ENCODE measurements at places on chromosomes 1 and 21.
A peak's percentile ranks its signal among the peaks of the same experiment; 100 is the strongest.

DNA sequence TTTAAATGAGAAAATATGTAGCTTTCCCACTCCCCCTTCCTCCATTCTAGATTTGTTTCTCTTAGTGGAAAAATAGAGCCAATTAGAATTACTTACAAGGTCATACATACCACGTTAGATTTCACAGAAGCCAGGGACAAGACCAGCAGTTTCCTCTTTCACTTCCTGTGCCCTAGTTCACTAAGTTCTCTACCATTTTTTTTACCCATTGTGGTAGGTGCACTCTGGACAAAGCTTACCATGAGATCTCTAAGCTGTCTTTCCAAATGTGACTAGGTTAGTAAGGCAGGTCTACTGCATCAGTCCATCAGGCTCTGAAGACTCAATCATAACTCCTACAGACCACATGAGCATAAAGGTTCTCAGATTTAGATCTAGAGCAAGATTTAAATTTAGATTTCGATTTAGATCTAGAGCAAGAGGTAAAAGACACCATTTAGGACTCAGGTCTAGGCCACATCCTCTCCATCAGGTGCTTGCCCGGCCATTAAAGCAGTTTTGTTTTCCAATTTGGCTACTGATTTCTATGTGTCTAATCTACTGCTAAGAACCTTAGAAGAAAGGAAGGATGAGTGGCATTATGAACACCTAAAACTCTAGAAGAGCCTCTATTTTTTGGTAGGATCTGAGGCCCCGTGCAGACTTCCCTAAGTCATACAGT is 235.3 kb downstream of the FAF1 start:
- no peak for DNase-seq

DNA sequence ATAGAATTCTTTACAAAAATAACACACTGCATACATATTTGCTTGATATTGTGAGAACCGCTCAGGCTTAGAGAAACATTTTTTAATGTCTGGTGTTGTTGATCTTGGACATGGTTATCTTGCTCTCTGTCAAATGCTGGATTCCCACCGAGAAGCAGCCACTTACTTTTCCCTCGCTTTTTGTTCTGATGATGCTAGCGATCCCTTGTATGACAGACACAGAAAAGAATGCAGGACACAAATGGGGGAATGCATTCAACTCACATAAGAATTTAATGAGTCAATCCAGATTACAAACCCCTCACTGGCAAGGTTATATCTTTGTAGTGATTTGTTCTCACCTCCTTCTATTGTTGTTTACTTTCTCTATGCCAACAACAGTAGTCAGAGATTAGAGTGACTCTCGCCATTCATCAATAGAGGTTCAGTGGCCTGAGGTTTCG is 76.8 kb upstream of the AKT3 start:
- peak; percentile 94 for DNase-seq

DNA sequence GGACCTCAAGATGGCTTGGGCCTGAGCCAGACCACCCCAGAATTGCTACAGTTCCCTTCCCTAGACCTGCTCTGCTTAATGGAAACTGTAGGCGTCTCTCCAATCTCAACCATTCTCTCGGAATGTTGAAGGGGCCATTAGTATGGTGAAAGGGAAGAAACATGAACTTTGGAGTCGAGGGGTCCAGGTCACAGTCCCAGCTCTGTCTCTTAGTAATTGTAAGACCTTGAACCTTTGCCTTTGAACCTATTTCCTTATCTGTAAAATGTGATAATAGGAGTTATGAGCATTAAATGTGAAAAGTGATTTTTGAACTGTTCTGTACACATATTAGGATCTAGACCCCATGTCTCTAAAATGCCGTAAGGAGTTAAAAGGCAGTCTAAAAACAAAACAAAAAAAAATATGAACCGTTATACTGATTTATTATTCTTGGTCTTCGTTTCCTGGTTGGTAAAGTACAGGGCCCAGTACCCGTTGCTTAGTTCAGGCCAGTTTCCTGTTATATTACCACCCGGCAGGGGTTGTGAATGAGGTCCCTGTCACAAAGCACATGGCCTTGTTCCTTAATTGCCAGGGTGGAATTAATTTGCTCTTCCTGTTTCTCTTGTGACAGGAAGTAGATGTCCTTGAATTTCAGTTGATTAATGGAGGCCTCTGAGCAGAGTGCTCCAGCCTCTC is 42.3 kb downstream of the TCEANC2 start:
- DNase-seq = no peak

DNA sequence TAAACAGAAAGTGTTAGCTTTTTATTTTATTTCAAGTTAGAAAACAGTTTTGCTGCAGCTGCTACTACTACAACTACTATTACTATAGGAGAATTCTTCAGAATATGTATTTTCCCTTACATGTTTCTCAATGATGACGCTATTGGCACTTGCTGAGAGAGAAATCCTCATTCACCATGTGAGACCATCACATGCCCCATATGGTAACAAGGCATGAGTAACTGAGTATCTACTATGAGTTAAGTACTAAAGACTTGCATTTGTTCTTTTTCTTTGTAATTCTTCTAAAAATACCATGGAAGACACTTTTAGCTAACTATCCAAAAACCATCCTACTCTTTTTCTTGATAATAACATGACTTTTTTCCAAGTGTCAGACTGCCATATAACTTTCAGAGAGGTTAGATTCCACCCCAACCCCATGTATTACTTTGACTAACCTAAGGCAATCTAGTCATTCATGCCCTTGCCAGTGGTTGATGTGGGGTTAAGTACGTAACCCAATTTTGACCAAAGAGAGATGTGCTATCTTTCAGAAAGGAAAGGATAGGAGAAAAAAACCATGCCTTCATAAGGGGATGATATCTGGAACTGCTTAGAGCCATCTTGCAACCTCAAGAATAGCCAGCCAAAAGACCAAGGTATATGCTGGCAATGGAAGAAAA is 42.9 kb downstream of the COP1 start:
- no peak for DNase-seq

GRCh38 chr1:153359241-153359640 is 1.6 kb downstream of the S100A9 start:
- DNase-seq = no peak

DNA sequence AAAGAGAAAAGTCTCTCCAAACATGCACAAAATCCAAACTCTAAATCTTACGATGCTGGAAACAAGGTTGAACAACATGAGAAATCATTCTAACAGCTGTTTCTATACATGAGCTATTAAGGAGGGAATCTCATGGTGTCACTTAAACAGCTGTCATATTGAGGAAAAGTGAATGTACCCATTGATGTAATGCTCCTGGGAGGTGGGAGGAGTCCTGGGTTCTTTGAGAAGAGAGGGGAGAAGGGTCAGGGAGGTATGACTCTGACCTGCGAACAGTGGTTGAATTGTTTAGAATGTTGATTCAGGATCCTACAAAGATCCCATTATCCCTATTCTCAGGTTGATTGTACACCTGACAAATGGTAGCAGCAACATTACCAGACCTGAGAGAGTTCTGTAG is 49.3 kb downstream of the ZC3H11B start:
- no peak for DNase-seq

GRCh38 chr1:46605232-46605631 is 1.2 kb upstream of the MKNK1 start:
- no peak for DNase-seq

- peak; percentile 75 for DNase-seq
Measured at GRCh38 chr1:225464851-225465792, 37.3 kb upstream of the LBR start.

GRCh38 chr1:36846357-36846756 is 188.0 kb downstream of the GRIK3 start:
- DNase-seq = no peak

- DNase-seq = peak; percentile 61
Measured at GRCh38 chr1:71089536-71090270, 8.9 kb upstream of the ZRANB2 start.

DNA sequence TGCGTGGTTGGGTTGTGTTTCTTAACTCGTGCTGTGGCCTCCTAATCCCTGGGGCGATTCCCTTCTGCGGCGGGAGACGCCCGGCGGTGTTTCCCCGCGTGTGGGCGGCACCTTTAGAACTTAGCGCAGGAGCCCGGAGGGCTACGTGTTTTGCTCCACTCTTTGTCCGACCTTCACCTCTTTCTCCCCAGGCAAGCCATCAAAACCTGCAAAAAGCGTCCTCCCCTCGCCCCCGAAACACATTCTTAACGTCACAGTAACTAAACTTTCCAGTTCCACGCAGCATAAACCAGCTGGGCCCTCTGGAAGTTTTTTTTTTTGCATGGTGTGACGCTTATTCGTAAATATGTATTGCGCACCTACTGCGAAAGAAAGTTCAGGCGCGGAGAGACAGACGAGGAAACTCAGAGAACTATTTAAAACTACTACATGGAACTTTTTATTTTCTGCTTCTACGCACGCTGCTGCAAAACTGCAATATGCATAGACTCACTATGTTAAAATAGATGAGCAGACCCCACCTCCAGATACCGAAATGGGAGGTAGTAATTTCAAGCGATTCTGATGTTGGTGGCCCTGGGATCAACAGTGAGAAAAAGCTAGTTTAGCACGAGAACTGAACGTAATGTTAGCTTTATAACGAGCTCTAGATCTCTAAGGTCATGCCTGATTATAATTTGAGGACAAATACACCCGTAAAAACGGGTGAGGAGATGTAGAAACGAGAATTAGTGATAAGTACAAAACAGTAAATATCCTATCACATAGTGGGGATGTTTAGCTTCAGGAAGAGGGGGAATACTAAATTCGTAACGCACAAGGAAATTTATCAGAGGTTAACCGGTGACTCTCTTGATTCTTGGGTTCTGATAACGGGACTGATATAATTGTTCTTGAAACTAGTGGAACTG is 920 bp downstream of the MTR start:
- DNase-seq = peak; percentile 55

- DNase-seq = no peak
Measured at GRCh38 chr1:22646384-22646783, 3.0 kb downstream of the C1QC start.

- peak; percentile 63 for DNase-seq
Measured at GRCh38 chr1:207755846-207756693, 4.2 kb downstream of the CD46 start.

GRCh38 chr1:93087532-93087931 is 8.4 kb downstream of the MTF2 start:
- no peak for DNase-seq

DNA sequence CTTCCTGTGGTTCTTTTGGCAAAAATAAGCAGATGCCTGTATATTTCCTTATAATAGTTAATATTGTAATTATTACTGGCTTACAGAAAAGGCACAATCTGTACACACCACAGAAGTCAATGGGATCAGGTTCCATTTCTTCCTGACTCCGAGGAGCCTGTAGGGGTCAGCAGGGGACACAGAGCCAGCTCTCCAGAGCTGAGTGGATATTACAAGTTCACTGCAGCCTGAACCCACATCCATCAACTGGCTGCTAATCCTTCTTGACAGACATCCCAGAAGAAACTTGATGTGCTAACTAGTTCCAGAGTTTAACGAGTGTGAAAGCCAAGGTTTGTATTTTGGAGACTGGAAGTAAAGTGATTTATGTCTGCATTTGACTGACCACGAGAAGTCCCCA is 203.8 kb downstream of the LMX1A start:
- no peak for DNase-seq

DNA sequence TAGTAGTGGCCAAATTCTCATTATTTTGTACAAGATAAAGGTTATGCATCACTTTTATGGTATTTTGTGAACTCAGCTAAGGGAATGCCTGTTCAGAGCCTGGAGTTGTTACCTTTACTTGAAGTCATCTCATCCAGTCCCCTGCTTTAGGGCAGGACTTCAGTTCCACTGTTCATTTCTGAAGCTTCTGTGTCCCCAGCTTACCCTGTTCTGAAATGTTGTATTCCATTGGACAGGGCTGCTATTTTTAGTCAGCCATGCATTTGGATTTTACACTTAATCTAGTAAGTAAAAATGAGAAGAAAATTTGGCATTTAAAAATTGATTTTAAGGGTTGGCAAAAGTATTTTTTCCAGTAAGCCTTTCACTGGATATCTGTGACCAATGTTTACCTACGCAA is 11.6 kb upstream of the C4BPB start:
- no peak for DNase-seq

DNA sequence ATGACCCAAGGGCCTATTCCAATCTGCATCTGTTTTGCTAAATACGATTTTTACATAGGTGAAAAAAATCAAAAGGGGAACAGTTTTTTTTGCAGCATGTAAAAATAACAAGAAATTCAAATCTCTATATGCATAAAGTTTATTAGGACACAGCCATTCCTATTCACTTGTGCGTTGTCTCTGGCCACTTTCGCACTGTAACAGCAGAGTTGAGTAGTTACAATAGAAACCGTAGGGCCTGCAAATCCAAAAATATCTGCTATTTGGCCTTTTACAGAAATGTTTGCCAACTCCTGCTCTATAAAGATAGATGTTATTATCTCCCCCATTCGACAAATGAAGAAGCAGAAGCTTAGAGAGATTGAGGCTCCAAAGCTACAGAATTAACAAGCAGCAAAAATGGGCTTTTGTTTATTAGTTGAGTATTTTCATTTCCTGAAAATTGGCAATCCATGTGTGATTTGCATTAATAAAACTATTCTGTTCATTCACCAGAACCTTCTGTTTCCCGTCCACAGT is 5.5 kb downstream of the DYNLT5 start:
- no peak for DNase-seq
